ENCODE measurements at places on chromosomes 5 and 9.
A peak's percentile ranks its signal among the peaks of the same experiment; 100 is the strongest.

DNA sequence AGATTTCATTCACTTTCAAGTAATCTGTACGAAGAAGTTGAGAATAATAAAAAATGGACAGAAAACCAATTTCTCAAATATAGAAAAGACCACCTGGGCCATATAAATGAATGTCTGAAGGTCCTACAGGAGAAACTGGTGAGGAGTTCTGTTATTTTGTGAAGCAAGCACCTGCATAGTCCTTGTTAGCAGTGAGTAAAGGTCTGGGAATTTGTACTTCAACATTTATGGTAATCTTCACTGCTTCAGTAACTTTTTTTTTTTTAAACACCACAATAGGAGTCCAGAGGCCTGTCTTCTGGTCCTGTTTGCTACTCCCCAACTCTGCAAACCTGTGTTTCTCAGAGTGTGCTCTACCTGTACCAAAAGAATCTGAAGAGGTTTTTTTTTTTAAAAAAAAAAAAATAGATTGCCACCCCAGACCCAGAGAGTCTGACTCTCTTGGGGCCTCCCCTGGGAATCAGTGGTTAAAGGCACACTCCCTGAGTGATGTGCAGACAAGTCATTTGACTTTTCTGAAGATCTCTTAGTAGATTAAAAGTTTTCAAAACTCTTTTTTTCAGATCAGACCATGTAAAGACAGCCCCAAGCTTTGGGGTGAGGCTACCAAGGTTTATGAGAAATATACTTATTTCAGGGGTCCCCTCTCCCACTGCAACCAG lies 55.5 kb downstream of the FAM81B start:
- DNase-seq, result no peak

DNA sequence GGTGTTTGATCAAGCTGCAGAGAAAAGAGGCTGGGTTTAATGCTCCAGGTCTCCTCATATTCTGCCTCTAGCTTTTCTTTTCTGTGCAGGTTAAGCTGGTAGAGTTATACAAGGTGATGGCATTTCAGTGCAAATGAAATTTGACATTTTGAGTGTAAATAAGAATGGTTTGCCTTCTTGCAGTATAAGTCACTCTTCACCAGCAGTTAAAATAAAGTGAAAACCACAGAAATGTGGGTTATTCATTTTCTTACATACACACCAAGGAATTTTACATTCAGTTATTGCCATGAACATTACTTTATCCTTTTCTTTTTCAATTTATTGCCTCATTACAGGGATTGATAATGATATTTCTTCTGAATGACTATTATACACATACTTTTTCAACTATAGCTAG lies 337.5 kb upstream of the PCSK5 start:
- DNase-seq, result no peak

DNA sequence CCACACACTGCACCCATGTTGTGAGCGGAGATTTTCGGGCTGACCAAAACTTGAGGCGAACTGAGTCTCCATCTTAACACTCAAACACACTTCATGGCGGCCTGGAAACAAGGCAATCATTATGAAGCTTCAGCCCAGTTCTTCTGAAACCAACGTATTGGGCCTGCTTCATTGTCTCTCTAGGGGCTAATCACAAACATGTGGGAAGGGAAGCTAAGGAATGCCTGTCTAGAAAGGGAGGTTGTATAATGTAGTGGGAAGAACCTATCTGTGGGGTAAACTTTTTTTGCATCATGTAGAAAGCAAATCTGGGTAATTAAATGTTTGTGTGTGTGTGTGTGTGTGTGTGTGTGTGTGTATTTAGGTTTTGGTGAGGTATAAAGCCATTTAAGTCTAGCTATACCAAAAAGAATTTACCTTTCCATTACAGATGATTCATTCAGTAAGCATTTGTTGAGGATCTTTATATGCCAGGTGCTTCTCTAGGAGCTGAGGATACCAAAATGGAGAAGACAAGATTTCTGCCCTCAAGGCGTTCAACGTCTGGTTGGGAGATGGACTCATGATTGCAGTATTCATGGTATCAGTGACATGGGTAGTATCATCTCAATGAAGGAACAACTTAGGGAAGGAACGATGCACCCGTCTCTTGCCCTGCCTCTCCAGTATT lies 29.4 kb downstream of the SLC1A3 start:
- DNase-seq, result no peak

DNA sequence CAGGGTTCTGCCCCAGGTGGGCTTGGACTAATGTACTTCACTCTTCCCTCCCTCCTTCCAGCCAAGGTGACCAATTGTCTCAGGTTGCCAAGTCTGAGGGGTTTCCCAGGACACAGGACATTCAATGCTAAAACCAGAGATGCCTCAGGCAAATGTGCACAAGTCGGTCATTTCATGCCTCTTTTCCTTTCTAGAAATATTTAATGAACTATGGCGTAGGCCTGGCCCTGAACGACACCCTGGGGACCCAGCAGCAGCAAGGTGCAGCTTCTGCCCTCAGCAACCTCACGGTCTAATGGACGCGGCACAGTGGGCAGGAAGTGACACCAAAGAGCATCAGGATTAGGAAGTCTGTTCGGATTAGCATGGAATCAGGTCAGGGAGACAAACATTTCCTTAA lies 148.1 kb downstream of the MTX3 start:
- no peak for DNase-seq

DNA sequence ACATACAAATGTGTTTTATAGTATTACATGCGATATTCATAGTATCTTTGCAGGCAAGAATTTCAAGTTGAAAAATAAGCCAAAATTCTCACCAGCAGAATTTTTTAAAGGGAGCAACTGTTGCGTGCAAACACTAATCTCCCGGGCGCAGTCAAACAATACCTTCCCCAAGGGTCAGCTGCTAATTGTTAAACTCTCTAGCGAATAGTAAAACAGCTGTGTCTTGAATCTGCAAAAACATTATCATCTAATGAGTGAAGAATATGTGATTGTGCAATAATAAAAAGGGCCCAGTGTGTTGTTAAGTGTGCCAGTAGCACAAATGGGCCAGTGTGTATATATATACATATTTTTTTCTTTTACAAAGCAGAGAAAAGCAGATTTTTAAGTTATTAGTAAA lies 131.4 kb downstream of the CCDC192 start:
- no peak for DNase-seq

GRCh38 chr9:128372784-128373183 lies 1.6 kb downstream of the URM1 start:
- no peak for DNase-seq

DNA sequence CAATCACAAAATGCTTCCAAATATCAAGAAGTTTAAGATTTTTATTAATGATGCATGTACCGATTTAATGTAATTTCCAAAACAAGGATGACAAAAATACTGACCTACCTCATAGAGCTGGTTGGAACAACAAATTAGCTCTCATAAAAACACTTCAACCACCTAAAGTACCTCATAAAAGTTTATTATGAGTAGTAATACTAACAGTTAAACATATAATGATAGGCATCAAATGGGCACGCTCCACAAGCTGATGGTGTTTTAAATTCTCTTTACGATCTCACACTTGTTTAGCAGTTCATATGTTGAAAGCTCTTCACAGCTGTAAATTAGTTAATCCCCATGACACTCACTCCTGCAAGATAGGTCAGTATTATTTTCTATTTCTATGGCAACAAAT lies 150.0 kb upstream of the KIF2A start:
- DNase-seq, result no peak

GRCh38 chr9:112042769-112043168 lies 132.3 kb downstream of the SUSD1 start:
- no peak for DNase-seq

DNA sequence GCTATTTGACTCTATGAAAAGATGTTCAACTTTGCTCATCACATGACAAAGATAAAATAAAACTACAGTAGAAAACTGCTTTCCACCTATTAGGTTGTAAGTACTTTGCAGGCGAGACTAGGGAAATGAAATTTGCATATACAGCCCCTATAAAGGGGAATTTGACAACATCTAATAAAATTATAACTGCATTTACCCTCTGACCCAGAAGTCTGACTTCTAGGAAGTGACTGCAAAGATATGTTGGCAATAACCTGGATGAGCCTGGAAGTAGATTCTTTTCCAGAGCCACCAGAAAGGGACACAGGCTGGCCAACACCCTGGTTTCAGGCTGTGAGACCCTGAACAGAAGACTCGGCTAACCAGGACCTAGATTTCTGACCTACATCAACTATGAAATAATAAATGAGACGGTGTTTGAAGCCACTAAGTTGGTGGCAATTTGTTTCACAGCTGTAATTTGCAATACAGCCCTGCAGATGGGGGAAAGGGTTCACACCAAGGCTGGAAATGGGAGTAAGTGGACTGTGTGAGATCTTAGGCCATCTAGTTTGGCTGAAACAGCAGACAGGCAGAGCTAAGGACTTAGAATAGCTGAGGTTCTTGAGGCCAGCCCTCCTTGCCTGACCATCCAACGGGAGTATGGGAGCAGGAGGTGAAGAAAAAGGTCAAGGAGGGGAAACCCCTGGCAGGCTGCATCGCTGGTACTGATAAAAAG lies 106.6 kb downstream of the SIL1 start:
- no peak for DNase-seq

- no peak for DNase-seq
Measured at GRCh38 chr5:5335700-5336264, 86.7 kb upstream of the ICE1 start.

DNA sequence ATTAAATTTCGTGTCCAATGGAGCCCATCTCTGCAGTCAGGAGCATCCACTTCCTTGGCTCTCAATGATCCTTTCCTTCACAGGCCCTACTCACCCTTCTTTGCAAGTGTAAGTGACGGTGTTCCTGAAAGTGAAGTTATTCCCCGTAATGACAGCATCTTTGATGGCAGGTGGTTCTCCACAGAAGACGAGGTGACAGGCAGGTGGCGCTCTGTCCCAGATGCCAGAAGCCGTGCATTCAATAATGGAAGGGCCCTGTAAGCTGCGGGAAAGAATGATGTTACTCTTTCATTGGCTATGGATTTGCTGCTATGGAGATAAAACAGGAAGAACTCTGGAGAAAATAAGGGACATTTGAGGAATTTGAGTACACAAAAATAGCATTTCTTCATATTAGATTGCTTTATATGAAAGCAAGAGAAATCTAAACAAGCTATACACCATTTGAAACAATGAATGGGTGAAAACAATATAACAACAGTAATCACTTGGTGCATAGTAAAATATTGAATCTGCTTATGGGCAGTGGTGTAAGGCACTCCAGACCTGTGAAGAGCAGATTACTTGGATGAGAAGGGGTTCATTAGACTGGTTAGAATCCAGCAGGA lies 89.9 kb upstream of the TXNDC8 start:
- no peak for DNase-seq

- DNase-seq, result no peak
Measured at GRCh38 chr9:116479967-116480366, 207.1 kb upstream of the TRIM32 start.

DNA sequence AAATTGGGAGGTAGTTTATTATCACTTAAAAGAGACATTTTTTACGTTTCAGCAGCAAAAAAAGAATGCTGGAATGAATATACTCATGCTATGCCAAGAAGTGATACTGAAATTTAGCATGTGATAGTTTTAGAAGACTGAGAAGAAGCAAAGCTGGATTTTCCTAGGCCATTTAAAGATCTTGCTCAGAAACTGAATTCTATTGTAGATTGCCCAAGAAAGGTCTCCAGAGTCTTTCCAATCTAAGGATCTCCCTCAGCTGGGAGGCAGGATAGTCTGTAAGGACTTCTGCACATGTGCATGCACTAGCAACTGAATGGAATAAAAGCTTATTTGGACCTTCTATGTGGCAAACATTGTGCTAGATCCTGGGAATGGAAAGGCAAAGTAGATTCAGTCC lies 334.5 kb downstream of the DTWD2 start:
- DNase-seq, result no peak

- DNase-seq, result no peak
Measured at GRCh38 chr5:151427258-151427657, 20.1 kb upstream of the SLC36A1 start.

GRCh38 chr9:70746316-70746715 lies 331.9 kb upstream of the KLF9 start:
- no peak for DNase-seq

DNA sequence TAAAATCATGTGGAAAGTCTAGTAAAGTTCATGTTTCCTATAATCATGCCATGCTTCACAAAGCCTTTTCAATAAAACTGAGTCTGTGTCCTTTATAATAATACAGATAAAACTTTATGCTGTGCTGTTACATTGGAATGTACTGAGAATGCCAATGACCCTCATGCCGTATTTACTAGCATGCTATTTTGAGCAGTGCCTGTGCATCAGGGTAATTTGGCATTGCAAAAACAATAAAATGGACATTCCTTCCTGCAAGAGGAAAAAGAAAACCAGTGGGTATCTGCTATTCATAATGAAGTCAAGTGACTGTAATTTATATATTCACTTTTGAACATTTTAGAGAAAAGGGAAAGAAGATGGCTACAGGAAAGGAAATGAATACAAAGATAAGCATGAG lies 159.0 kb downstream of the PBX3 start:
- DNase-seq, result no peak

DNA sequence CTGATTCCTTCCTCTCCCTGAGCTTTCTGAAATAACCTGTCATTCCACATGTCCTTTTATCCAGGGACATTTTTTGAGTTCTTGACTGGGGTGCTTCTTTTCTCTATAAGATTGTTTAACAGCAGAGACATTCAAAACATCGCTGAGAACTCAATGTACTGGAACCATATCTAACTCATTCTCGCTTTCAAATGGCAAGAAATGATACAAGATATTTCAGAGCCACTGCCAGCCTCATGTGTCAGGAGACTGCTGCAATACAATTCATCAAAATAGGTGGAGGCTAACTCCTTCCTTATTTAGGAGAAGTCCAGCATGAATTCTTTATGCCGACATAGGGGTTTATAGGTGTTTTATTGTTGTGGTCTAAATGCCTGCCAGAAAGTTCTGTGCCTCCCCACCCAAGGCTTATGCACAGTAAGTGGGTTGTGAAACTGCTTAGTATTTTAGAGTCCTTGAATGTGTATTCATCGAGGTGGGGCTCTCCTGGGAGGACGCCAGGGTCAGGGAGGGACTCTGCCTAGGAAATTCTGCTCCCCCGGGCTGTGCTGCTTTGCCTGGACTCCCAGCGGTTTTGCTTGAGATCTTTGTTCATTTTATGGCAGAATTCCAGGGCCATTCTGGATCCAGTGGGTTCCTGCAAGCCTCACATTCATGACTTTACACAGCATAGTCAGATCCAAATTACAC lies 53.9 kb downstream of the ZNF474 start:
- peak; percentile 5 for DNase-seq

DNA sequence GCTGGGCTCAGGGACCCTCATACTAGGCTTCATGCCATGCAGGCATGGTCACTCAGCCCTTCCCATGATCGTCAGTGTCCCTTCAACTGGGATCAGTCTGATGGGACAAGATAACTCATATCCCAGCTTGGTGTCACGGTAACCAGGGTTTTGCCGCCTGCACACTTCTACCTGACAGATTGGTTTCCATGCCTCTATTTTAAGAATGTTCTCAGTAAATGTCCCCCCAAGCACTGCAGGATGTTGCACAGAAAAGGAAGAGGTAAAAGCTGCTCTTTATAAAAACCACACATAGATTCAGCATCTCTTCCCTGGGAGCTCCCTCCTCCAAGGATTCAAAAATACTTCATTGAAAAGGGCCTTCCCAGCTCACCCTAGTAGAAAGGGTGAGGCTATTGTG lies 56.1 kb downstream of the SLIT3 start:
- DNase-seq, result no peak

- DNase-seq, result no peak
Measured at GRCh38 chr9:129385211-129385934, 207.3 kb upstream of the IER5L start.

GRCh38 chr9:95506678-95507463 lies 9.9 kb downstream of the PTCH1 start:
- DNase-seq, result peak; percentile 86

GRCh38 chr9:109969011-109969410 lies 189.0 kb downstream of the PALM2AKAP2 start:
- DNase-seq, result no peak
